ENCODE measurements at places on chromosomes 11 and 22.

- no peak for DNase-seq
Measured at GRCh38 chr11:9689721-9690120, 25.8 kb downstream of the SWAP70 start.

- DNase-seq, result no peak
Measured at GRCh38 chr11:75273411-75274391, 33.1 kb downstream of the TPBGL start.

DNA sequence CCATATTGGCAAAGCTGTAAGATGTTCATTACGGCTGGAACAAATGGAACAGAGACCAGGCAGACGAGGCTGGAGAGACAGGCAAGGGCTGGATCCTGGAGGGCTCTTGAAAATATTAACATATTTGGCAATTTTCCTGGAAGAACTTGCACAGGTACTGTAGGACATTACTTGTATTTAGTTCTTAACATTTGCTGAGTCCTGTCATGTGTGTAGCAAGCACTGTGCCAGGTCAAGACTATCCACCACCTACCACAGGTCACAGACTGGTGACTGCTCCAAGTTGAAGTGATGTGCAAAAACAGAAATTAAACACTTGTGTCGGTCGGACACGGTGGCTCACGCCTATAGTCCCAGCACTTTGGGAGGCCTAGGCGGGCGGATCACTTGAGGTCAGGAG lies 58.7 kb upstream of the TNRC6B start:
- DNase-seq, result no peak

- DNase-seq, result no peak
Measured at GRCh38 chr11:18071098-18071705, 25.1 kb upstream of the TPH1 start.

DNA sequence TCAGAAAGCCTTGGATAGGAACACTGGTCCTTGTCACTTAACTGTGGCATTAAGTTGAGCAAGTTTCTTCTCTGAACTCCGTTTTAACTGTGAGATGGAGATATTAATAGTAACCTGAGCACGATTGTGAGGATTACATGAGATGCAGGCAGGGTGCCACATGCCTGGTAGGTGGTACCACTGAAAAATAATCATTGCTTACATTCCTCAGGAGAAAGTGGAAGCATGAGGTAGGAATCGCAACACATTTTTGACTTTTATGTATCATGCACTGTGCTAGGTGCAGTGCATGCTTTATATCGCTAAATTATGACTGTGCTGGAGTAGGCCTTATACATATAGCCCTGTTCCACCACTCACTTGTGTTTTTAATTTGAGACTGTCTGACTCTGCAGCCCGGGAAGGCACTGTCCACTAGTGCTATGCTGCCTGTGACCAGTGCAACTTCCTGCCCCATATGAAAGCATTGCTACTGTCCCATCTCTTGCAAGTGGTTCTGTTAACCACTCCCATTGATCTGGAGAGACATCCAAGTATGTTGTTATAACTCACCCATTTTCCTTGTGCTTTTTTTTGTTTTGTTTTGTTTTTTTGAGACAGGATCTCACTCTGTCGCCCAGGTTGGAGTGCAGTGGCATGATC lies 1.0 kb downstream of the UQCR10 start:
- no peak for DNase-seq

- DNase-seq, result no peak
Measured at GRCh38 chr11:115081972-115082371, 403.6 kb downstream of the NXPE2 start.

DNA sequence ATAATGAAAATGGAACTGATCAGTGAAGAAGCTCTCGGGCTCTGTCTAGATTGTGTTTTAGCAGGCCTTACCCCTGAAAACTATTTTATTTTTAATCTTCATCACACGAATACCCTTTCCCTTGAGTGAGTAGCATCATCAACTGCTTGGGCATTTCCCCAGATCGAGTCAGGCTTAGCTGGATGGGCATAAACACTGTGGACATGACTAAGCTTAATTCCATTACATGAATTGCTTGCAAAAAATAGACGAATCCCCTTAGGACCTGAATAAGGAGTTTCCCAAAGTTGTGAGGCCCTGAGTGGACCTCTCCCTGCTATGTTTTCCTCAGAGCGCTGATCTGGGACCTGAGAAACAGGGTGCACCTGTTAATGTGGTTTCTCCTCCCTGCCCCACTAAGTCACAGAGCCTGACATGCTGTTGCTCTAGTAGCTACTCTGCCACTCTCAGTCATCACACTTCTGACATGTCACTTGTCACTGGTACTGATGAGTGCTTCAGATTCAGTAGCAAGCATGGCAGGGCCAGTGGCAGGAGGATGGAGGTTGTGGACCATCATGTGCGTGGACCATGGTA lies 53.5 kb downstream of the ENDOD1 start:
- DNase-seq, result no peak

DNA sequence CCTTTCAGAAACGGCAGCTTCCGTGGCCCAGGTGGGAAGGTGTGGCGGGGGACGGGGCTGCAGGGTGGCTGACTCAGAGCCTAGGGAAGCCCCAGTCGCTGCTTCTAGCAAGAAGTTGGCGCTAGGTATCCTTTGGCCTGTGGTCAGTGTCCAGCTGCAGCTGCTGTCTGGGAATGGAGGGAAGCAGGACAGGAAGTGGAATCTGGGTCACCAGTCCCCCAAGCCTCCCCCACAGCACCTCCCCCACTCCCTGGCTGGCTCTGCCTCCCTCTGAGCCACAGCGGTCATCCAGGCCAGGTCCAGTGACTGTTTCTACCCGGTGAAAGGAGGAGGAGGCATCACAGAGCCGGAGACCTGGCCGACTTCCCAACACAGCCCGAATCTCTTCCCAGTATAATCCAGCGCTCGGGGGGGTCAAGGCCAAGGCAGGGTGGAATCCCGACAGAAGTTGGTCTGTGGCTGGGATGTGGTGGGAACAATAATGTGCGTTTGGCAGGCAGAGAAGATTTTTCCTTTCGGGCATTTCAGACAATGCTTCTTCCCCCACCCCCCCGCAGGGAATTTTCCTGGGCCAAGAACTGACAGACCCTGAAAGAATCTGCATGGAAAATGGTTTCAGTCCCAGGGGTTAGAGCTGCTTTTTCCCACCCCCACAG lies 45.1 kb downstream of the C11orf96 start:
- DNase-seq, result no peak

GRCh38 chr11:124760205-124760652 lies 1.9 kb downstream of the ESAM start:
- no peak for DNase-seq

DNA sequence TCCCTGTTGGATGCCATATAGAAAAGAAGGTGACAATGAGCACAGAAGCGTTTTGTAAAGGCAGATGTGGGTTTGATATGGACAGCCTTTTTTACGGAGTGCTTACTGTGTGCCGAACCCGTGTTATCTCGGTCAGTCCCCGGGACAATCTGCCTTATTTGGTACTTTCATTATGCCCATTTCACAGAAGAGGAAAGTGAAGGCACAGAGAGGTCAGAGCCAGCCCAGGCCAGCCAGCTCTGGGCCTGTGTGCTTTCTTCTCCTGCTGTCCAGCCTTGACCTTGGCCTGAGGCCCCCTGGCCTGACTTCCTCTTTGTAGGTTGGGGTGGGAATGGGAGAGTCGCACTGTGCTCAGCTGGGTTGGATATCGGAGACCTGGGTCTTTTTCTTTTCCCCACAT lies 628 bp upstream of the CRYBB1 start:
- DNase-seq, result no peak

DNA sequence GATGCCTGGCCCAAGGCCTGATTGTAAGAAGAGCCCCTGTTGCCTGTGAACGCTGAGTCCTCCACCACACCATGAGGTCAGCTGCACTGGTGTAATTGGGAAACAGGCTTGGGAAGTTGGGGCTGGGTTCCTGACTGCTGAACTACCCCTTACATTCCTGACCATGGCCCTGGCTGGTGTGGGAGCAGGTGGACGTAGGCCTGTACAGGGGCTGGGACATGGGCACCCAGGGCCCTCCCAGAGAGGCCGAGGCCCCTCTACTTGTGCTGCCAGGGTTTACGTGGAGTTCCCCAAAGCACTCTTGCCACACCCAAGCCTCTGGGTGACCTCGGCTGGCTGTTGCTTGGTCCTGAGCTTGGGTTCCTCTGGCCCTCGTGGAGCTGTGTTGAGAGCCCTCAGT lies 5.4 kb downstream of the RELT start:
- no peak for DNase-seq

- DNase-seq, result no peak
Measured at GRCh38 chr11:1817000-1817399, 17.8 kb upstream of the SYT8 start.

GRCh38 chr22:37186228-37186996 lies 1.6 kb downstream of the C1QTNF6 start:
- DNase-seq, result peak; percentile 94

- DNase-seq, result no peak
Measured at GRCh38 chr11:21465203-21465602, 727.7 kb upstream of the ANO5 start.

DNA sequence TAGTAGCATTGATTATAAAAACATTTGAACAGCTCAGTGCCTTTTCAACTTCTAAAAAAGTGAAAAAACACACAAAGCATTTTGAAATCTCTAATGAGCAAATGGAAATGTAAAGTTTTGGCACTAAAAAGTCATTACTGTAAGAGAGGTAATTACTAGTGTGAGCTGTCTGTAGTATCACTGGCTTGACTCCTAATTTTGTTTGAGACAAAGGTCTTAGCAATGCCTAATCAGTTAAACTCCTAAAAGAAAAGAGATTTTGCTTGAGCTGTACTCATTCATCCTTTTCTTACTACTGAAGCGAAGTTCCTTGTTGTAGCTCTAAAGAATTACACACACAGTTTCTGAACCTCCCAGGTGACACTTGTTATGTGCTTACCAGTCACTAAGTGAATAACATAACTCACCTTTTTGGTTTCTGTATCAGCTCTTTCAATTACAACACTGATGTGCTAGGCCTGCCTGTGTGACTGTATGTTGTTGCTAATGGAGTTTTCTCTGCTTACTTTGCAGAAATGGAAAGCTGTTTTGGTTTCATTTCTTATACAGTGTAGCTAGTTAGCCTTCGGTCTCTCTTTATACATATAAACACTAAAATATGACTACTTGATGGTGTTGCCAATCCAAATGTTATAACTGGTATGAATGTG lies 924.4 kb upstream of the TENM4 start:
- DNase-seq, result no peak

- DNase-seq, result no peak
Measured at GRCh38 chr22:41917903-41918791, 3.3 kb upstream of the SHISA8 start.

- DNase-seq, result no peak
Measured at GRCh38 chr11:117872975-117873827, 3.3 kb downstream of the FXYD6 start.

GRCh38 chr11:1548221-1549070 lies 23.6 kb downstream of the DUSP8 start:
- DNase-seq, result no peak

- DNase-seq, result no peak
Measured at GRCh38 chr11:101176381-101176780, 46.8 kb upstream of the PGR start.

DNA sequence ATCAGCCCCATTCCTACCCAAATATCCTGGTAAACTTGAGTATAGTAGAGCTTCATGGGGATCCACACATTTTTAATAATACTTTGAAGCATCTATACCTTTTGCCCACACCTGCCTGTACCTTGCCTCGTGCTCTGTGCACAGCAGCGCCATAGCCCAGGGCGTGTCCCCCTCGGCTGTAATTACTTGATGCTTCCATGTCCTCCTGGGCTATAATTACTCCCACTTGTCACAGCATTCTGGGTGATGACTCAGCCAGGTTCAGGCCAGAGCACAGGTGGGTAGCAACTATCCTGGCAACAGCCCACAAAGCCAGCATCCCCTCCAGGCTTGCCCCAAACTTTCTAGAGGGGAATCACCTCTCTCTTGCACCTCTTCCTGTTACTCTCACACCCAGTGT lies 23.7 kb upstream of the SLC36A4 start:
- no peak for DNase-seq

- no peak for DNase-seq
Measured at GRCh38 chr11:69894648-69895047, 75.4 kb upstream of the FGF3 start.

- no peak for DNase-seq
Measured at GRCh38 chr11:73463359-73463758, 87.2 kb downstream of the RELT start.

DNA sequence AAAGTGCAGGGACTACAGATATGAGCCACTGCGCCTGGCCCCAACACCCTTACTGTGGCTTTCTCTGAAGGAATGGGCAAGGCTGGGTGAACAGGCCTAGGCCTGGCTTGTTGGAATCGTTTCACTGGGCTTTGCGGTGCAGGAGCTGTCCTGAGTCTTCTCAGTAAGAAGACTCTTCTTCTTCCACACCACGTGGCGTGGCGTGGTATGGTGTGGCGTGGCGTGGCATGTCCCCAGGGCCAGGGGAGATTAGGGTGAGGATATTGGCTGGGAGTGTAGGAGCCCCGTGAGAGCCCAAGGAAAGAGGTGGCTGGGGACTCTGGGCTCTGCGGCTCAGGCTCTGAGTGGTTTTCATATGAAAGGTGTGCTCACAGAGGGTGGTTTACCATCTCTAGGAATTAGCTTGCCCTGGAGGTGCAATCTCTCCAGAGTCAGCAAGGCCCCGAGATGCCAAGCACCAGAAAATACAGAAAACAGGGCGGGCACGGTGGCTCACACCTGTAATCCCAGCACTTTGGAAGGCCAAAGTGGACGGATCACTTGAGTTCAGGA lies 70.7 kb downstream of the PARVB start:
- DNase-seq, result no peak

DNA sequence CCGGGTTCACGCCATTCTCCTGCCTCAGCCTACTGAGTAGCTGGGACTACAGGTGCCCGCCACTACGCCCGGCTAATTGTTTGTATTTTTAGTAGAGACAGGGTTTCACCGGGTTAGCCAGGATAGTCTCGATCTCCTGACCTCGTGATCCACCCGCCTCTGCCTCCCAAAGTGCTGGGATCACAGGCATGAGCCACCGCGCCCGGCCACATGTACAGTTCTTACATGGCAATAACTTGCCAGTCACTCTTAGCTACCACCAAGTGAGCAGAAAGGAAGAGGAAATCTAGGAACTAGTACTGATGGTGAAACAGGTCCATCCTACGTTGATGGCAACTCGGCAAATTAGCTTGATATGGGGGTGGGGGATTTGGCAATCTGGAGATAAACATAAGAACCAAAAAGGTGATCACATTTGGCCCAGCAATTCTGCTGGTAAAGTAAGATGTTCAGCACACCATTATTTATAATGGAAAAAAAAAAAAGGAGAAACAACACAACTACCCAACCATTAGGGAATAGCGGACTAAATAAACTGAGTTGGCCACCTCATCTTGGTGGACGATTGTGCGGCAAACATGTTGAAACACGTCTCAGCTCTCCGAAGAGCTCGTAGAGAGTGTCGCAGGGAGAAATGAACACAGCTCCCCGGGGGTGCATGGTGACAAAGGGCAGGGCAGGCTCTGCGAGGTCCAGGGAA lies 5.3 kb downstream of the NLRP6 start:
- no peak for DNase-seq
